ENCODE measurements at places on chromosomes 11 and 22.

GRCh38 chr11:96318850-96319249 is 24.1 kb downstream of the MAML2 start:
- no peak overlapping the region for H3K4me3 ChIP-seq
- H3K36me3 ChIP-seq: no peaks in the 10 kb centered on the region
- no peak for DNase-seq
- H3K4me1 ChIP-seq: peaks cover 87% of the 10 kb centered on the region
- no peak overlapping the region for H3K27ac ChIP-seq

DNA sequence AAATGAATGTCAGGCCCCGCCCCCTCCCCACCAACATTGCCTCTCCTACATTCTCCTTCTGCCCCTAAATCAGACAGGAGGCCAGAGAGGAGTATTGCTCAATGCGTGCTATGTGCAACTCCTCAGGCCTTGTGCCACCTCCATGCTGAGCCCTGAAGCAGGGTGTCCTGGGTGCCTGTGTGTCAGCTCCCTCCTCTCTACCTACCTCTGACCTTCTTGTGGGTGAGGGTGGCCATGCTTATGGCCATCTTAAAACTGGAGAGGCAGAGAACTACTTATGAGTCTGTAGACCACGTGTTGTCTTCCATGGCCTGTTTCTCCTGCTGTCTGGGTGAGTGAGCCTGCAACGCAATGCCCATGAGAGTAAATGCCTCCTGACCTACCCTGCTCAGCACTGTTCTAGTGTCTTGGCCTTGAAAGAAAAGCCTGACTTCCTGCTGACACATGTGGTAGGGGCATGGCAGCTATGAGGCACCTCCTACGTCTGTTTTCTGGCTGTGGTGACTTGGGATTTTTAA is 10.5 kb downstream of the MCAM start:
- no peaks in the 10 kb centered on the region for H3K4me1 ChIP-seq
- peak overlapping the region; percentile 99 for H3K27ac ChIP-seq
- peaks cover 64% of the 10 kb centered on the region for H3K36me3 ChIP-seq
- DNase-seq: peak; percentile 95
- H3K27me3 ChIP-seq: no peaks in the 10 kb centered on the region

DNA sequence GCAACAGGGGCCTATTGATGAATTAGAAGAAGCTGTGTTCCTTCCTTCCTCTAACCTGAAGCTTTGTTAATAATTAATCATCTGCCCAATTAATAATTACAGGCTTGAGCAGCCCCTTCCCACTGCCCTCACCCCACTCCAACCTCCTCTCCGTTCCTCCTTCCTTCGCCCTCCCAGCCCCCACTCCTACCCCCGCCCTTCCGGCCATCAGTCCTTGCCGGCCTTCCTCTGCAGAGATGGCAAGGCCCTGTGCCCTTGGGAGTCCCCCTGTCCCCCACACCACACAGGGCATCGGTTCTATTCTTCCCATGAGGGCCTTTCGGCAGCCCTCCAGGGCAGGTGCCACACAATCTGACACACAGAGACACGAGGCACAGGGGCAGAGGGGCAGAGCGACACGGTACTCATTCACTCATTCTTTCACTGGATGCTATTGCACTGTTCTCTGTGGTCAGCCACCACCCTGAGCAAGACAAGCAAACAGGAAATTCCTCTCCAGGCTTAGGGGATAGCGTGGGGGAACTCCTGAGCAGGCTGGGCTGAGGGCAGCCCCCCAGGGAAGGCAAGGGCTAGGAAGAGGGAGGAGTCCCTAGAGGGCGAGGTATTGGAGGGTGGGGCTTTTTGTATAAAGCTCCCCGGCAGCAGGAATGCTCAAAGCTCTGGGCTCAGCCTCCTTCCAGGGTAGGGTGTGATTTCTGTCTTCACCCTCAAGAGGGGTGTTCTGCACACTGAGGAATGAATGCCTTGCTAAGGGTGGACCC is 14.7 kb downstream of the MGAT3 start:
- no peak overlapping the region for H3K4me3 ChIP-seq
- no peaks in the 10 kb centered on the region for H3K36me3 ChIP-seq
- no peak overlapping the region for H3K27ac ChIP-seq

DNA sequence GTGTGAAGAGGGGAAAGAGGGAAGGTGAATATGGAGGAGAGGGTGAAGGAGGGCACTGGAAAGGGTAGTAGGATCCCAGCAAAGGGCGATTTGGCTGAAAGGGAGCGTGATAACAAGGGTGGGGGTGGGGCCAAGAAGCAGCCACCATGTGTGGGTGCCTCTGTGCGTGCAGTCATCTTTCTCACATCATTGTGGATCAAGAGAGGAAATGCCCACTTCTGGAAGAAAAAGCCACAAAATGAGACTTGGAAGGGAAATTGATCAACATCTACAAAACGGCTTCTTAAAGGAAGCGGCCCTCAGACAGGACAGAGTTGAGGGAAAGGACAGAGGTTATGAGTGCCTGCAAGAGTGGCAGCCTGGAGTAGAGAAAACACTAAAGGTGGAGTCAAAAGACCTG is 1.2 kb upstream of the CXCR5 start:
- peak overlapping the region; percentile 46 for H3K27ac ChIP-seq
- DNase-seq: no peak
- H3K27me3 ChIP-seq: no peaks in the 10 kb centered on the region
- H3K4me1 ChIP-seq: peaks cover 11% of the 10 kb centered on the region
- H3K36me3 ChIP-seq: no peaks in the 10 kb centered on the region

GRCh38 chr22:43955040-43955882 is at the start of gene SAMM50:
TSS of gene SAMM50 (plus strand) at chr22:43955442. CDS start at chr22:43955578, 136 bp downstream.
- peak within 1 kb of the TSS; percentile 98 for H3K4me3 ChIP-seq
- H3K27me3 ChIP-seq: peaks cover 12% of the 10 kb centered on the region
- H3K4me1 ChIP-seq: peaks cover 29% of the 10 kb centered on the region
- H3K36me3 ChIP-seq: no peaks in the 10 kb centered on the region
- peak within 1 kb of the TSS; percentile 81 for H3K27ac ChIP-seq

GRCh38 chr22:45877036-45877380 is 100.0 kb downstream of the WNT7B start:
- no peaks in the 10 kb centered on the region for H3K36me3 ChIP-seq
- H3K27me3 ChIP-seq: no peaks in the 10 kb centered on the region
- DNase-seq: no peak
- peaks cover 16% of the 10 kb centered on the region for H3K4me1 ChIP-seq

DNA sequence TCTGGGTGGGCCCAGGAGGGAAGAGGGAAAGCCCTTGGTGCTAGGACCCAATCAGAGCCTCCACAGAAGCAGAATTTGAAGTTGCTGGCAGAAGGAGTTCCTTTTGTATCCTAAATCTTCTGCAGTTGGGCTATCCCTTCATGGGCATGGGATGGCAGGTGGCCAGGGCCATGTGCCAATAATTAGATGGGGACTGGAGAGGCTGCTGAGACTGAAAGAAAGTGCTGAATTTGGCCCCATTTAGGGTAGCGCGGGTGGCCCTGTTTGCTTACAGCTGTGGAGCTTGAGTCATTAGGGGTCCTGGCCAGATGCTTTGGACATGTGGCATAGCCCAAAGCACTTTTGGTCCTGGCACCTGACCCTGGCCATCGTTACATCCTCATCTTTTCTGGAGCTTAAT is 27.1 kb downstream of the PARVA start:
- no peaks in the 10 kb centered on the region for H3K4me1 ChIP-seq
- no peaks in the 10 kb centered on the region for H3K36me3 ChIP-seq
- no peaks in the 10 kb centered on the region for H3K27me3 ChIP-seq
- H3K27ac ChIP-seq: peak overlapping the region; percentile 79
- no peak overlapping the region for H3K4me3 ChIP-seq
- no peak for DNase-seq

DNA sequence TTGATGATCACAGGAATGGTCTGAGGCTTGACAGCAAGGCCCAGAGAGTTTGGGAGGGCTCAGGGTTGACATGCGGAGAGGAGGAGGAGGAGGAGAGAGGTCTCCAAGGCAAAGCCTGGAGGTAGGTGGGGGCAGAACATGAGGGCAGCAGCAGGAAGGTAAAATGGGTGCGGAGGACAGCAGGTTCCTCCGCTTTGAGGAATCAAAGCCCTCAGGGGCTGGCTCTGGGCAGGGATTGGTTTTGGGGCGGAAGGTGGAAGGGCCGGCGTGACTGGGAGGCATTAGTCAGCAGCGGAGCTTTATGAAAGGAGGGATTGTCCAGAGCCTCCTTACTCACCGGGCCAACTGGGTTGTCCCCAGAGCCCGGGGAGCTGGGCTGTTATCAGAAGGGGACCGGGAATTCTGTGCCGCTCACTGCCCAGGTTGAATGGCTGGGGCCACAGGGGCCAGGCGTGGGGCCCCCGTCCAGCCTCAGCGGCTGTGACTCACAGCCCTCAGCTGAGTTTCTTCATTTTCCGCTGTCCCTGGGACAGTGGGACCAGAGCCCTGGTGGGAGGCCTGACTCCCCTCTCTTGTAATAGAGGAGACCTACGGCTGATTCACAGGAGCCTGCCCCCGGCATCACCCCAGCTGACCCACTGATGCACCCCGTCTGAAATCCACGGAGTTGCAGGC is 36.2 kb downstream of the LIF start:
- H3K4me1 ChIP-seq: peaks cover 21% of the 10 kb centered on the region
- no peak overlapping the region for H3K27ac ChIP-seq
- no peaks in the 10 kb centered on the region for H3K36me3 ChIP-seq
- H3K27me3 ChIP-seq: no peaks in the 10 kb centered on the region
- no peak overlapping the region for H3K4me3 ChIP-seq

DNA sequence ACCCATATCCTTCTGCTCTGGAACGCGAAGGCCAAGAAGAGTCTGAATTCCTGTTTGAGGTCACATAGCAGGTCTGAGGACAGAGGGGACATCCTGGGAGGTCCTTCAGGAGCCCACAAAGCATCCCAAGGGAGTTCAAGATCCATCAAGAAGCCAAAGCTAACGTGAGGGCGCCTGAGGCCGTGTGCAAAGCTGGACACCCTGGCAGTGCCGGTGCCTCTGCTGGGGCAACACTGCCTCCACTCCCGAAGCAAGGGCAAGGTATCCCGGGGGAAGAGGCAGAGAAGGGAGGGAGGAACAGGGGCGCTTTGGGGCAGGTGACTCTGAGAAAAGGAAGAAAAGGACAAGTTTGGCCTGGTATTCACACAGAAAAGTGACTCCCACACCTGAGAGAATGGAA is 50.3 kb upstream of the CDON start:
- H3K4me3 ChIP-seq: no peak overlapping the region
- DNase-seq: no peak
- H3K4me1 ChIP-seq: peaks cover 51% of the 10 kb centered on the region
- H3K36me3 ChIP-seq: no peaks in the 10 kb centered on the region

DNA sequence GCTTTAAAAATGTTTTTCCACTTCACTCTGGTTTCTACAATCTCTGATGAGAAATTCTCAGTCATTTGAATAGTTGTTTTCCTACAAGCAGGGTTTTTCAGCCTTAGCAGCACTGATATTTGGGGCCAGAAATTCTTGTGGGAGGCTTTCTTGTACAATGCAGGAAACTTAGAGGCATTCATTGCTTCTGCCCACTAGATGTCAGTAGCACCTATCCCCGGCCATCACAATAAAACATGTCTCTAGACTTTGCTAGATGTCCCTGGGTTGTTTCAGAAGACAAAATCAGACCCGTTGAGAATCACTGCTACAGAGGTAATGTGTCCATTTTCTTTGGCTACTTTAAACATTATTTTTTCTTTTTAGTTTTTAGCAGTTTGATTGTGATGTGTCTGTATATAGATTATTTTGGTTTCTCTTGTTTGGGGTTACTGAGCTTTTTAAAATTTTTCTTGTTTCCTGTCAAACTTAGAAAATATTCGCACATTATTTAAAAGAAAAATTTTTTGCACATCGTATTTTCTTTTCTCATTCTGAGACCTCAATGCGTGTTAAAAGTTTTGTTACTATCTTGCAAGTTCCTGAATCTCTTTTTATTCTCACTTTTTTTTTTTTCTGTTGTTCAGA is 60.8 kb upstream of the CCDC179 start:
- peak overlapping the region; percentile 26 for H3K4me3 ChIP-seq
- no peak overlapping the region for H3K27ac ChIP-seq
- H3K36me3 ChIP-seq: no peaks in the 10 kb centered on the region
- H3K27me3 ChIP-seq: no peaks in the 10 kb centered on the region
- no peak for DNase-seq

GRCh38 chr22:36384766-36385481 is 2.8 kb downstream of the MYH9 start:
- H3K27ac ChIP-seq: peak overlapping the region; percentile 98
- H3K27me3 ChIP-seq: no peaks in the 10 kb centered on the region
- H3K4me1 ChIP-seq: peaks cover 59% of the 10 kb centered on the region
- peaks cover 3% of the 10 kb centered on the region for H3K36me3 ChIP-seq
